Stimulated activated CD8-positive, alpha-beta memory T cell treated with anti-CD3 and anti-CD28 coated beads, Interleukin-7, amount 100 ng/mL, for 1 hour (primary cell): ENCODE measurements at places on chromosomes 3 and 15.

DNA sequence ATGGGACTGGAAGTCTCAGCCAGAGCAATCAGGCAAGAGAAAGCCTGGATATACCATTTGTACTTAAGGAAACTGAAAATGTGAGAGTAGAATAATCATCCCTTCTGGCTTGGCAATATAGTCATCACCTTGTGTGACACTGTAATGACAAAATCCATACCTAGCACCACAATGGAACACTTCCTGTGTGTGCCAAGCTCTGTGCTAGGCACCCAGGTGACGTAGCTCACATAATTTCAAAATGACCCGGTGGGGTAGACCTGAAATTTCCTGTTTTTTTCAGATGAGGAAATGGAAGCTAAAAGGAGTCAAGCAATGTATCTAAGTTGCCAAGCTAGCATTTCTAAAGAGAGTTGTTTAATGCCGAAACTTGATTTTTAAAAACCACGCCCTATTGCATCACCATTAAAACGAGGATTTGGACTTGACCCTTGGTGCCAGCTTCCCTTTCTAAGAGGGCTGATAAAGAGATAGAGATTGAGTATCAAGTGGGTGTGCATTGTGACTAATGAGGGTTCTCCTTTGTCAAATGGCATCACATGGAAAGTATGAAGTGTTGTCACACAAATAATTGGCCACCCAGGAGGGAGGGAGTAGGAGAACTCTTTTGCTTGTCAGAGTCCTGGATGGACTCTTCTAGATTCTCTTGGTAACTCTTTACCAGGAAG lies 141.3 kb upstream of the PDZRN3 start:
- DNase-seq: no peak

DNA sequence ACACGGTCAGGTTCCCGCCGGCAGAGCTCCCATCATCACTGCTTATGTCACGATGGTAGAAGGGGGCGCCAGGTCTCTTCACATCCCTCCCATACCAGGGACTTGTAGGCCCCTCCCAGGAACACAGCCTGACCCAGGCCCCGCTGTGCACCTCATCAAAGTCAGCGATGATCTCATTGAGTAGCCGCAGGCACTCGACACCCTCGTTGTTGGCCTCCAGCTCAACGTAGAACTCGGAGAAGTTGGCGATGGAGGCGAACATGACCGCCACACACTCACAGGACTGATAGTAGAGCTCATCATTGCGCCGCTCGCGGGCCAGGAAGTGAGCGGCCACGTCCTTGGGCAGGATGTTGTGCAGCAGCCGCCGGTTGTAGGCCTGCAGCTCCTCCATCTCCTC lies 89.2 kb downstream of the SEC22A start:
- no peak for DNase-seq

- DNase-seq: no peak
Observed at GRCh38 chr3:356952-357351, 160.4 kb downstream of the CHL1 start.

DNA sequence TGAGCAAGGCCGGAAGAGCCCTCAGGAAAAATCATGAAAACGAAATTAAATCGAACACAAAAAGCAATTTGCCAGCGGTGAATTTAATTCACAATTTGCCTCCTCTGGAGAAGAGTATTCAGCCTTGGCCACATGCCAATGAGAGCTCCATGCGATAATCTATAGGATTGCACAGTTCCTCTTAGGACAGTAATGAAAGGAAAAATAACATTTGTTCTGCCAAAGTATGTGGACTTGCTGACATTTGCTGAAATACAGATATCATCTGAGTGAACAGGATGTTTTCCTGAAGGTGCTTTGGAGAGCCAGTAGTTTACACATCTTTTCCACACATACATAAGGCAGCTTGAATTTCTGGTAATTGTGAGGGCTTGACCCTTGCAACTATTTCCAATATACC lies 188.6 kb upstream of the PDZRN3 start:
- DNase-seq: no peak

DNA sequence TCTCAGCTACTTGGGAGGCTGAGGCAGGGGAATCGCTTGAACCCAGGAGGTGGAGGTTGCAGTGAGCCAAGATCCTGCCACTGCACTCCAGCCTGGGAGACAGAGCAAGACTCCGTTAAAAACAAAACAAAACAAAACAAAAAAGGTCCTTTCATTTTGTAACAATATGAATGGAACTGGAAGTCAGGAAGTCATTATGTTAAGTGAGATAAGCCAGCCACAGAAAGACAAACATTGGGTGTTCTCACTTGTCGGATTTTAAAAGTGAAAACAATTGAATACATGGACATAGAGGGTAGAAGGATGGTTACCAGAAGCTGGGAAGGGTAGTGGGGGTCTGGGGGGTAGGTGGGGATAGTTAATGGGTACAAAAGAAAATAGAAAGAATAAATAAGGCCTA lies 12.5 kb upstream of the B3GALNT1 start:
- DNase-seq: no peak

- DNase-seq: peak; percentile 37
Observed at GRCh38 chr15:71743861-71744382, 66.4 kb upstream of the NR2E3 start.

- DNase-seq: no peak
Observed at GRCh38 chr3:184582646-184583577, 21.3 kb downstream of the EPHB3 start.

GRCh38 chr3:23810343-23811184 lies 4.8 kb downstream of the UBE2E1 start:
- no peak for DNase-seq

- DNase-seq: no peak
Observed at GRCh38 chr15:82043796-82044372, 1.9 kb downstream of the MEX3B start.

DNA sequence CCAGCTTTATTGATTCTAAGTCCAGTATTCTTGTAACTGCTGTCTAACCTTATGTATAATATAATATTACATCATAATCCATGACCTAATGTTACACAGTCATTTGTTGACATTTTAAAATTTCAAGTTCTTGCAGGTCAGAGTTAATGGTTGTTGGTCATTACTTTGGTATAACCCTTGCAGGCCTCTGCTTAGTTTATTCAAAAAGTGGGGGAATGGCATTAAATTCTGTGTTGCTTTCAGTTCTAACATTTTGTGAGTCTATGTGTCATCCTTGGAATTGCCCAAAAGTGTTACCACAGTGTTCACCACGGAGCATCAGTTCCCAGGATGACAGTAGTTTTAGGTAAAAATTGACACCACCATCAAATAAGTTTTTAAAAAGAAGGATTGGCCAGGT lies 174.8 kb upstream of the BCL6 start:
- no peak for DNase-seq

DNA sequence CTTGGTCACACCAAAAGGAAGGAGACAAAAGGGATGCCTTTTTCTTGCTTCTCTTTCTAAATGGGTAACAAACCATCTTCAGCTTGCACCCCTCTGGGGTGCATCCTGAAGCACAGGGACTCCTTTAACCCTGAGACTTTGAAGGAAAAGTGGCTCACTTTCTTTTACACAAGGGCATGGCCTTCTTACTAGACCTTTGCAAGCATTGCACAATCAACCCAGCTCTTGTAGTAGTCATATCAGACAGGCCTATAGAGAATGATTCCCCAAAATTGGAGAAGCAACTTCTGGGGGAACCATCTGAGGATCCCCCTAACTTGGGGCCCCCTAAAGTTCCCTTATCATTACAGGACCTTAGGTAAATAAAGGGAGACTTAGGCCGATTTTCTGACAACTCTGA lies 56.1 kb upstream of the GK5 start:
- no peak for DNase-seq

DNA sequence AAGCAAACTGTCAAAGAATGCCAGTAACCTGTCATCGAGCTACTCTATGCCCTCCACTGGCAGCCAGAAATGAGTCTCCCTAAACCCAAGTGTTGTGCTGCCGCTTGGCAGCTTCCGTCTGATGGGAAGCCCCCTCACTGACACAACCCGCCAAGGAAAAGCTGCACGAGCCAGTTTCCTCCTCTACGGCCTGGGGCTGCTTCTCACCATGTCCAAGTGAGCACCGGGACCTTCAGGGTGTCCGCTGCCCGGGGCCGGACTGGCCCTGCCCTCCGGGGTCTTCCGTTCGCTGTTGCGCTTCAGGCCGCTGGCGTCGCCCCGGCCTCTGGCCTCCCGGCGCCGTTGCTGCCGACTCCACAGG lies 490 bp downstream of the TOMM70 start:
- no peak for DNase-seq

DNA sequence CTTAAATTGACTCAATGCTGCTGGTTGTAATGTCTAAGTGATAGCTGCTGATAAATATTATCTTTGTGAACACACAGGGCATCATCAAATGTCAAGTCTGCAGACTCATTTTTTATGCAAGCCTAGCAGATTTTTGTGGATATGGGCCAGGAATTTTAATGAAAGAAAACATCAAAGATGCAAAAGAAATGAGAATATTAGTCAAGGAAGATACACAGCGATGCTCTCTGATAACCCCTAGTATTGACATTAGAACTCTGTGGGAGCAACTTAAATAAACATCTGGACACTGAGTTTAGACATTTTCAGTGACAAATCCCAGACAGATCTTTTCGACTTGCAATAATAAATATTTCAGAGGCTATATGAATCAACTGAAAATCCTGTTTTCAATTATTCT lies 28.3 kb downstream of the POLR2M start:
- DNase-seq: no peak

- DNase-seq: no peak
Observed at GRCh38 chr3:108389372-108389771, 93.0 kb downstream of the HHLA2 start.

GRCh38 chr3:191372122-191372521 lies 41.8 kb upstream of the UTS2B start:
- no peak for DNase-seq

GRCh38 chr3:66425032-66425431 lies 75.8 kb downstream of the LRIG1 start:
- no peak for DNase-seq

DNA sequence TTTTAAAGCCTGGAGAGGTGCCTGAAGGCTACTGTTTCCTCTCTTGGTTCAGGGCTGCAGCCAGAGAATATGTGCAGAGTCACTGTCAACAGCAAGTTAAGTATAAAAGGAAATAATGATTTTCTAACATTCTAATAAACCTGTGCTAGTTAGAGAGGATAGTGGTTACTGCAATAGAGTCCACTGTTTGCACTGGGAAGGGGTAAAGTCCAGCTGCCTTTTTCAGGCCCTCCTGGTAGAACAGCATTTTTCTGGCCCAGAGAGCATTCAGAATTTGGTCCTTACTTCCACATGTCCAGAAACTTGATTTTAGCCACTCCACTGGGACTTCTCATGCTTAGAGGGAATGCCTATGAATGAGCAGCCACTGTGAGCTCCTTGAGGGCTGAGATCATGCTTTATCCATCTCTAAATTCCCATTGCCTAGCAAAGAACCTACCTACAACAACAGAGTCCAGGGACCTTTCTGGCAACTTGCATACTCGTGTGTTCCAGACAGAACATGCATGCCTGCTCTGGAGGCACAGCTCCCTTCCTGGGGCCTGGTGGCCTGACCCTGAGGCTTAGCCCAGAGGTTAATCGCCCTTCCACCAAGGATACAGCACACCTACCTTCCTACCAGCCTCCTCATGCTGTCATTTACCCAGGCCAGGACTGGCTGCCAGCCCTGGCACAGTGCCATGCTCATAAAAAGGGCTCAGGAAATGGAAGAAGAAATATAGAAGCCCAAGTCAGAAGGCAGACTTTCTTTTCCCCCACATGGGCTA lies 50.3 kb upstream of the ATP13A3 start:
- no peak for DNase-seq

DNA sequence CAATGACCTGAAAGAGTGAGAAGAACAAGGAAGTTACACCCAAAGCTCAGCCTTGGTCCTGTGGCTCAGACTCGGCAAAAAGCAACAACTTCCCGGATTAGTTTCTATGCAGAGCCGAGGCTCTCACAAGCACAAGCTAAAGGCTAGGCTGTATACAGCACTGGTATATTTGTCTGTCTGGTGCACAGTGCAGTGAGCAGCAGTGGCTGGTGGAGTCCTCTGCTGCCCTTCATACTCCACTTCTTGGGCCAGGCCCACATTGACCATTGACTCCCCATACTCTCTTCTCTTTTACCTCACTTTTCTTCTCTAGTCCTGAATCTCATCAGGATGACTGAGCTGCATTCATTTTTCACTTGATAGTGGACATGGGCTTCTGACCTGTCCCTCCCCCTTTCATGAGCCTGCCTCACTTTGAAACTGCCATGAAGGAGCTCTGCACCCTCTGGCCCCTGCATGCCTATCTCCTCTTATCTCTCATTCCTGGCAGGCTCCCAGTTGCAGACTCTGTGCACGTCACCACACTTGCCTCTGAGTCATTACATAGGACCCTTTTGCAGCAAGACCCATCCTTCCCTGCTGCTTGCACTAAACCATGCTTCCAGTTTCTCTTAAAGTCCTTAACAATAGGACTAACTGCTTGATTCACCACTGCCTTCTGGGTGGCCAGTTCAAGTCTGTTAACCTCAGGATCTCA lies 379.3 kb downstream of the NTRK3 start:
- no peak for DNase-seq

DNA sequence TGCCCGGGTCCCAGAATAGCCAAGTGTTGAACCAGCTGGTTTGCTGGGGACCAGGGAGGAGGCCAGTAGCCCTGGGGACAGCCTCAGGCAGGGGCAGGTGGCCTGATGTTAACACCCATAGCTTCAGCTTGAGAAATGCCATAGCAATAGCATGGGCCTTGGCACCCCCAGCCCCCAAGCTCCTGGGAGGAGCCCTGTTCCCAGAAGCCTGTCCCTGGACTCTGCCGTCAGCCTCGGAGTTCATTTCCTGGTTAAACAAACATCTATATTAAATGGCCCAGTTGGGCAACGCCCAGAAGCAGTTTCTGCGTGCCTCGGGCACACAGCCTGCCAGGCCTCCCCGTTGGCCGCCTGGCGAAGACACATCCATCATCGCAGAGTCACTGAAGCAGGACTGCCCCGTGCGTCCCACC lies 58.2 kb downstream of the FGD5 start:
- no peak for DNase-seq

- no peak for DNase-seq
Observed at GRCh38 chr3:65181391-65181871, 493.6 kb upstream of the ADAMTS9 start.

- DNase-seq: no peak
Observed at GRCh38 chr15:83794209-83794608, 140.3 kb downstream of the ADAMTSL3 start.

GRCh38 chr15:88904624-88905327 lies 8.4 kb downstream of the MFGE8 start:
- peak; percentile 81 for DNase-seq

DNA sequence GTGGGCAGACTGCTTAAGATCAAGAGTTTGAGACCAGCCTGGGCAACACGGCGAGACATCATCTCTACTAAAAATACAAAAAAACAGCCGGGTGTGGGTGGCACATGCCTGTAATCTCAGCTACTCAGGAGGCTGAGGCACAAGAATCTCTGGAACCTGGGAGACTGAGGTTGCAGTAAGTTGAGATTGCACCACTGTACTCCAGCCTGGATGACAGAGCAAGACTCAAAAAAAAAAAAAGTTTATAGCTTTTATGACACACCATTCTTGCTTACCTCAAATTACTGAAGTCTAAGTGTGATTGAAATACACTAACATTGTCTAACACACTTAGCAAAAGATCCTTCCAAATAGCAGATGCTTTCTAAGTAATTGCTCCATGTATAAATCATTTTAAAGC lies 207.6 kb downstream of the STAG1 start:
- DNase-seq: no peak
